ENCODE measurements at places on chromosomes 3 and 15.

DNA sequence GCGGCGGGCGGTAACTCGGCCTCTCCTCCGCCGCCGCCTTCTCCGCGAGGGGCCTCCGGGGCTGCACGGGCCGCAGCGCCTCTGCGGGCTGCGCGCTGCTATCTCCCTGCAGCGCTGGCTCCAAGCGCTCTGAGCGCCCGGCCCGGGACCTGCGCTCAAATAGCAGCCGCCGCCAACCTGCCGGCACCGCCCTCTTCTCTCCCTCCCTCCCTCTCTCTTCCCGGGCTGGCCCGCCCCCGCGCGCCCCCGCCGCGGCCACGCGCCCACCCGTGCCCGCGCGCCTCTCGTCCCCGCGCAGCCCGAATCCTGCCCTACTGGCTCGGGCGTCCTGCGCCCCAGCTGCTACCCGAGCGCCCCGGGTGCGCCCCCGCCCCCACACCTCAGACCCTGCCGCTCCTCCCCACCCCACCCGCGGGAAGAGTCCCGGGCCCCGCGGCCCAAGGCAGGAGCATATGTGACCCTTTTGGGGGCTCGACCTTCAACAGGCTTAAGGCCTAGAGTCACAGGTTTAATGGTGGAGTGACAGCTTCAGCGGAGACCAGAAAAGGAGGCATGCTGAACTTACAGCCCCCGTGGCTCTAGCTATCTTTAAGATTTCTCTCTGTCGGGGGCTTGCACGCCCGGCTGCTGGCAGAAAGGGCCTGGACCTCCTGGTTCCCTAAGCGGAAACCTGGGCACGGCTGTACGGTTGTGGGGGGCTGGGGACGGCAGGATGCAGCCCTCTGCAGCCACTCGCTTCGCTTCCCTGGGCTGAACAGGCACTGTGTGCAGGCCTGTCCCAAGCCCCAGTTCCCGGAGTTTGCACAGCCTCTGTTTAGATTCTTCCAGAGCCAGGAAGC is at the start of gene CACNA2D2:
TSS of gene CACNA2D2 (minus strand) at position 131 of the 839 bp plus-strand sequence. CDS start 211 bp downstream, outside the sequence.
- peak; percentile 59 for DNase-seq

GRCh38 chr3:30476368-30477084 is 129.9 kb upstream of the TGFBR2 start:
- no peak for DNase-seq

DNA sequence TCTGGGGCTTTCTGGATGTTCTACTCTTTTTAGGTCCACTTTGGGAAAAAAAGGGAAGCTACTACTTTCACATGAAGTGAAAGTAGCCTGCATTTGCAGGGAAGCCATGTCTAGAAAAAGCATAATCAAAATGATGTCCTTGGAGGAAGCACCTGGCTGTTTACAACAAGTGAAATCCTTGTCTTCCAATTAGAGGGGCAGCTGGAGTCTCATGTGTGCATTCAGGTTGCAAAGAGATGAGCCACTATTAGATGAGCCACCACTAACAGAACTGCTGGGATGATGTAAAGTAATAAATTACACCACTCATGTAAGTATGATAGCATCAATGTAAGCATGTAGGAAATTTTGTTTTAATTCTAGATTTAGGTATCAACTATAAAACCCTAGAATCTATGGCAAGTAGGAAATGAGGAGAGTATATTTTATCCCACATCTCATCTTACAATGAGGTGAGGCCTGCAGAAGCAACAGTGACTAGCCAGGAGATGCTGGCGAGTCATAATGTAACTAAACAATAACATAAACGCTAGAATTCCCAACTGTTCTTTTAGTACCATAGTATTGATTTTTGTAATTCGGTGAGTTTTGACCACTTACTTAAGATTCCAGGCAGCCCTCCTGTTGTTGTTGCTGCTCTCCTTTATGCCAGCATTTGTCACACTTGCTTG is 75.9 kb downstream of the TMEM108 start:
- no peak for DNase-seq

DNA sequence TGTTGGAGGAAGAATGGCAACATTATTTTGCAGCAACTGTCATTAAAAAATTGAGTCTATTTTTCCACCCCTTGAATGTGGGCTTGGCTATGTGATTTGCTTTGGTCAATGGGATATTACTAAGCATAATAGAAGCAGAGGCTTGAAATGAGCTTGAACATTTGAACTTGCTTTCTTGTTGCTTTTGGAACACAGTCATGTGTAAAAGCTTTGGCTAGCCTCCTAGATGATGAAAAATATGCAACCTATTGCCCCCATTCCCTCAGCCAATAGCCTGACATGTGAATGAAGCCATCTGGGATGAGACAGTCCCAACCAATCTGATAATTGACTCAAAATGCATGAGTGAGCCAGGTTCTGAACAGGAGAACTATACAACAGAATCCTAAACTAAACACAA is 78.4 kb downstream of the PLSCR2 start:
- no peak for DNase-seq

- no peak for DNase-seq
Measured at GRCh38 chr3:13120289-13120927, 47.2 kb upstream of the IQSEC1 start.

- no peak for DNase-seq
Measured at GRCh38 chr3:141949972-141950371, 73.5 kb downstream of the ATP1B3 start.

DNA sequence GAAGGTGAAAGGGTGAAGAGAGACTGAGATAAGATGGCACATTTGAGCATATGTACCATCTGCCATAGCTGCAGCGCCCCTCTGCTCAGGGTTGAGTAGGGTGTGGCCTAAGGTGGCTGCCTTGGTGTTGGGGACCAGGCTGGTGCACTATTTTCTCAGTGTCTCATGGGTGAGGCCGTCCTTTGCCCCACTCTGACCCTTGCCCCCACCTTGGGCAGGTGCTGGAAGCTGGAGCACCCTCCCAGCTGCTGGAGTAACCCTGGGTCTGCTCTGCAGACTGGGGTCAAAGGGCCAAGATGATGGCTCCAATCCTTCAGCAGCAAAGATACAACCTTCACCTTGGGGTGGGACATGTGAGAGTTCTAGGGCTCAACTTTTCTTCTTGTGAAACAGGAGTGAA is 69.2 kb downstream of the DAPK2 start:
- DNase-seq = no peak

- no peak for DNase-seq
Measured at GRCh38 chr3:56940976-56941375, 119.5 kb upstream of the SPATA12 start.

DNA sequence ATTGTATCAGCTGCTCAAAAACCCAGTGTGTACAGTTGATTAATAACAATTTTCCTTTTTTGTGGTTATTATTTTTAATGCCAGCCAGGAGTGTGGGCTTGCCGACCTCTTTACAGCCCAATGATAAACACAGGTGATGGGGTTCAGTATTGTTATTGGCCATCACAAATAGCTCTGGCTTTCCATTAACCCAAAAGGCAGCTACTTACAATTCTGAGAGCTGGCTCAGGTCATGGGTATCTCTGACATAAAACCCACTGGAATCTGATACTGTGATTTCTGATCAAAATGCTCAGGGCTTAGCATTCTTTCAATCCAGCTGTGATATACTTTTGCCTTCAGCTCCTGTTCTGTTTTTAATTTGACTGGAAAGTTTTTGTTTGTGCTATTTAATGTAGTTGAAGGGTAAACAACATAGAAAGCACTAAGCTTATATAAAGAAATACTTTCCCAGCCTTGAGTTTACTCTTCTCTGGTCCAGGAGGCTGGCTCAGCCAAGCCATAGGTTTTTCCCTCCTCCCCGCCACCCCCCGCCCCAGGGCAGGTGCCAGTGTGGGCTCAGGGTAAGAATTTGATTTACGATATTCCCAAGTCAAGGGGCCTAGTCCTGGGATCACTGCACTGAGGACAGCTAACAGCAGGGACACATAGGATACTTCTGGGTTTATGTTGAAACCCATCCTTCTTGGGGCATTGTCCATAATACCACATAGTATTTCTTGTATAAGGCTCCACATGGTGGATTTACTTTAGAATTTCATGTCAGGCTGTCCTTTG is 54.0 kb upstream of the MYZAP start:
- no peak for DNase-seq

- peak; percentile 5 for DNase-seq
Measured at GRCh38 chr3:127441764-127442163, 148.8 kb downstream of the TPRA1 start.

DNA sequence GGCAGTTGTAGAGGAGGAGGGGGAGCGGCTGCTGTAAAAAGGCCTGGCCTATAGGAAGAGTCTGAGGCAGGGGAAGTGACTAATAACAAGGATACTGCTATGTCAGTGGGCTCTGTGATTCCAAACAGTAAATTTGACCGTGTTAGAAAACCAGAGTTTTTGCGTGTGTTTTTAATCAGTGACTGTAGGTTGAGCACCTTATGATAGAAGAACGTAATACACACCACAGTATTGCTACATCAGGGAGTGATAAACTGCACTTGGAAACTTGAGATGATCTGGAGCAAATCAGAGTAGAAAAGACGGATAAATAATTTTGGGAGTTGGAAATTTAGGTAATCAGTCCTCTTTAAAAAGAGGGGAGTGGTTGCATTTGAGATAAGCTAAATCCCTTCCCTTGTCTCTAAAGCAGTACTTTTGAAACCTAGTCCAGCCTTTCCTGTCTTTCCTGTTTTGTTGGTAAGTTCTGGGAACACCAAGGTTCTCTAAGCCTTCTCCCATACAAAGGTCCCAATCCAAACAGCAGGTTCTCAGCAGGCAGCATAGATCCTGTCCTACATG is 130.5 kb upstream of the NR2E3 start:
- no peak for DNase-seq

GRCh38 chr3:36060950-36061349 is 319.4 kb upstream of the STAC start:
- DNase-seq = no peak

DNA sequence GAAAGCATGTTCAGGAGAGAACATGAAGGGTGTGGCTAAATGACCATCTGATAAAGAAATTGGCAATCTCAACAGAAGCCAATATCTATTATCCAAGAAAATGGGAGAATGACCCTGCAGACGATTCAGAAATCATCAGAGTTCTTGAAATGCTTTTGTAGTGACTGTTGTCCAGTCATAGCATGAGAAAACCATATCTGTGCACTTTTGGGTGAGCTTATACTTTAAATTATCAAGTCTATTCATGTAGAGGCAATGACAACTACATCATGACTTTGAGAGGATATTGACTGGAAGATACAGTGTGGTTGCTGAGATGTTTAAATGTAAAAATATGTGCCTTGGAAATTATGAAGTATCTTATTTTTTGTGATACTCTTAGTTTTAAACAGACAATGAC is 57.6 kb upstream of the AZI2 start:
- DNase-seq = no peak

DNA sequence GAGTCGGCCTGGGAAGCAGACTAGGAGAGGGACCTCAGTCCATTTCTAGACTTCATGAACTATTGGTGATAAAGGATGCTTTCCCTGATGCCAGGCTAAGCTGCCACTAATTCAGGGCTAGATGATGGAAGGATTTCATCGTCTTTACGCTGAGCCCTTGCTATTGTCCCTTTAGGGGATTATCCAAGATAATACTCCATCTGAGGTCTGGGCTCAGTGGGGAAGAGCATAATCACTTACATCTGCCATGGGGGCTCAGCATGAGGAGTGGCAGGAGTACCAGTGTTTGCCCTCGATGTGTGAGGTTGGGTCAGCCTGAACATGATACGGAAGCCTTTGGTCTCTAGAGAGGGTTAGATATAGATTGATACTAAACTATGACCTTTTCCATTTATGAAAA is 47.3 kb downstream of the PTPRG start:
- no peak for DNase-seq

- no peak for DNase-seq
Measured at GRCh38 chr3:188719545-188719944, 452.2 kb upstream of the TPRG1 start.

DNA sequence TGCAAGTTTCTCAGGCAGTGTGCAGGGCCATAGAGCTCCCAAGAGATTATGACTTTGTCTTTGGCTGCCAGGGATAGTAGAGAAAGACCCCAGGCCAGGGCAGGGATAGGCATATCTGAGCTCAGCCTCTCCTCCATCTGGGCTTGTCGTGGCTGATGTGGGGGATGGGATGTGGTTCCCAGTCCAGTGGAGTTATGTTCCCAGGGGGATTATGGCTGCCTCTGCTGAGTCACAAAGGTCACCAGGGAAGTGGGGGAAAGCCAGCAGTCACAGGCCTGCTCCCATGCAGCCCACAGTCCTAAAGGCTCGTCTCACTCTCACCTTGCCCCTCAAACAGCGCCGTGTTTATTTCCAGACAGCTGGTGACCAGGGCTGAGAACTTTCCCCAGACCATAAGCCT is 354.9 kb downstream of the SI start:
- DNase-seq = no peak

- no peak for DNase-seq
Measured at GRCh38 chr15:49810720-49811119, 189.9 kb downstream of the DTWD1 start.

DNA sequence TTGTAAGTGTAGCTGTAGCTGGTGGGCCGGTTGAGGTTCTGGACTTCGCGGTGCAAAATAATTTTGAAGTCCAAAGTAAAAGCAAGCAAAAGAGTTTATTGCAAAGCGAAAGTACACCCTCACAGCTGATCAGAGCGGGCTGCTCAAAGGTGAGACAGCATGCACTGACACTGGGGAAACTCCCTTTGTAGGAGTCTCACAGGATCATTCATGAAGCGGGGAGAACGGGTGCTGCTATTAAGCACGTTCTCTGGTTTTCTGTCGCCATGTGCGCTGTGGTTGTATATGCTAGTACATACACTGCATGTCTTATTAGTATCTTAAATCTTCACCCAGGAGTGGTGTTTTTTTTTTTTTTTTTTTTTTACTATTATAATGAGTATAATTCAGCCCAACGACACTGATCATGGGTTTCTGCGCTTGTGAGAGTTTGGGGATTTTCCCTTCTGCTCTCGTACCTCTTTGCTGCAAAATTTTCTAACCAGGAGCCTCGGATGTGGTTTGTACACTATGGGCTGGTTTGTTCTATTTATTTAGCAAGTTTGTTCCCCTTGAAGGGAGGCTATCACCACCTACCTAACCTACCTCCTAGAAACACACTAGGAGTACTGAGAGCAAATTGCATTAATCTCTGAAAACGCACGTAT is 1.4 kb upstream of the AP4E1 start:
- DNase-seq = no peak

GRCh38 chr15:58523634-58524033 is 91.8 kb downstream of the LIPC start:
- DNase-seq = no peak

- DNase-seq = no peak
Measured at GRCh38 chr3:46675426-46675825, 18.1 kb downstream of the ALS2CL start.

DNA sequence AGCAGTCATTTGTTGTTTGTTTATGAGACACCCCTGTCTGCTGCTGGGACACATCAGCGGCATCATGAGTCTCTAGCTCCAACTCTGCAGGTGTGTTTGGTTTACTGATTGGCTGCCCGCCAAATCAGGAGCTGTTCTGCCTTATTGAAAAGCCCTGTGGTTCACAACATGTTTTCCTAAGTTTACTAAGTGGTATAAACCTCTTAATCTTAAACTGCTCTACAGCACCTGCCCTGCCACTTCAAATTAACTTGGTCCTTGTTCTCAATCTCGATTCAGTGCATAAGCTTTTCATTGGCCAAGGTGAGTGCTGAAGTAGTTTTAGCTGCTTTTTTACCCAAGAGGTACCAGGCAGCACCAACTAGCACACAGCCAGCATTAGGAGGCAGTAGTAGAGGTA is 77.8 kb upstream of the WDR72 start:
- no peak for DNase-seq

- no peak for DNase-seq
Measured at GRCh38 chr3:106877627-106878026, 499.6 kb upstream of the CCDC54 start.

- no peak for DNase-seq
Measured at GRCh38 chr3:187263270-187263669, 28.3 kb downstream of the MASP1 start.
